ENCODE measurements at places on chromosomes 3 and 15.

DNA sequence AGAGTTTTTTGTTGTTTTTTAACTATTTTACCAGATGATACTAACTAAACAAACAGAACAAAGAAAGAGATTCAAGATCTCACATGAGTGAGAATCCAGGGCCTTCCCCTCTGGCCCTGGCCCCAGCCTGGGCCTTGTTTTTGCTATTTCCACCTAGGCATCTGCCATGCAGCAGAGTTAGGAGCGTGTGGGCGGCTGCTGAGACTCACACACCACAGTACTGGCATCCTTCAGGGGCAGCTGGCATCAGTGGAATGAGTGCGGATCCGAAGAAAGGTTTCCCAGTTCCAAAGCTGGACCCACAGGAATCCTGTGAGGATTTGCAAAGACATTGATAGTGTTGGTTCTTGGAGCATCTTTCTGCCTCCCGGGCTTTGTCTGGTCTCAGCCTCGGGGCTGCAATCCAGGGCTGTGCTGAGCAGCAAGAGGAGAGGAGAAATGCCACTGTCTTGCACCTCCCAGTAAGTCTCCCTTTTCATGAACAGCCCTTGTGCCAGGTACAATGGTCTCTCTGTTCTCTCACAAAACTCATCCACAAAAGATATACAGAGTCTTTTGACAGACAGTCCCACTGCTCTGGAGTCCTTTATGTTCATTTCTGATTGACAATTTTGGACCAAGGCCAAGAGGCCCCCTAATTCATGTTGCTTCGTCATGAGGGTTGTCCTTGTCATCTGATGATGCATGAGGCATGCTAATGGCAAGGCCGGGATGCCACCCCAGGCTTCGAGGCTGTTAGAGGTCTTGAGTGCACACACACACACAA is 46.6 kb downstream of the APH1B start:
- DNase-seq: peak; percentile 40

GRCh38 chr3:34276342-34276741 is 477.9 kb downstream of the PDCD6IP start:
- DNase-seq: no peak

GRCh38 chr3:186121278-186121677 is 12.4 kb upstream of the ETV5 start:
- no peak for DNase-seq

DNA sequence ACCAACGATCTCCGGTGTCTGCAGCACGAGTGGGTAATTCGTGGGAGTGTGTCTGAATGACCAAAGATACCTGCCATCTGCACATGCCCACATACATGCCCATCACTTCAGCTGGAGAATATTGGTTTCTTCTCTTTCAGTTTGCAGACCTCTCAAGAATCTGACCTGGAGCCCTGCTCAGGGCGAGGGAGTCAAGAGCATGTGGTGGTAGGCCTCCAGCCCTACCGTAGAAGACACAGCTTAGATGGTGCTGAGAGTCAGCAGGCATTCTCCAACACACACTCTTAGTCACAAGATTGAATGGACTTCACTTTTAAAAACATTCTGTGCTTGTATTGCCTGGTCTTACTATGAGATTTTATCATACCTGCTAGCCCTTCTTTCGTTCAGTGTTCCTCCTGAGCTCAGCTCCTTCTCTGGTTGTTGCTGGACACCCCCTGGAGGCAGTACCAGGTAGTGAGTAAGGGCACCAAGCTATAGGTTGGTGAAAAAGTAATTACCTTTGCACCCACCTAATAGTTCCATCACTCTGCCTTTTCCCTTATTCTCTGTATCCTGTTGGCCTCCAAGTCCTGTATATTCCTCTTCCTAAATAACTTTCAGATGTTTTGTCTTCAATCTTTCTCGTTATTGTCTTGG is 252.0 kb downstream of the CACNA2D3 start:
- DNase-seq: no peak

DNA sequence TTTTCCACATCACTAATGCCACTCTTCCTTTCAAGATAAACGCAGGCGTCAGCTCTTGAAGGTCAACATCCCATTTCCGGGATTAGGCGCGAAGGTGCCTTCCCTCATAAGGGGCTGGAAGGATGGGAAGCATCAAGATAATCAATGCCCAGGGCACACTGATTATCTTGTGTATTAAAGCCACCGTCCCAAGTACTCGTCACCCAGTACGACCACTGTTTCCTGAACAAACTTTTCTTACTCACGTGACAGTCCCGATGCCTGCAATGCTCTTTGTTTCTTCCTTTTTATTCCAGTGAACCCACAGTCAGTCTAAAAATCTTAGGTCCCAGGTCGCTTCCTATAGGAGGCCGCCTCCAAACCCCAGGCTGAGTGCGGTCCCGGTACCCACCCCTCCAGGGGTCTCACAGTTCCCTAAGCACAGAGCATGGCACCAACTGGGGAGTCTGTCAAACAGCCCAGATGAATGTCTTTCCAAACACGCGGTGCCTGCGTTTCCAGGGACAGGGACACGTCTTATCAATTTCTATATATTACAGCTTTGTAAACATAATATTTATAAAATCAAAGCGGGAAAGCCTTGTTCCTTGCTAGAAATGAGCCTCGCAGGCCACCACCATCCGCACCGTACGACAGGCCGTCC is 589 bp downstream of the ANAPC13 start:
- peak; percentile 52 for DNase-seq
